Omental fat pad (tissue), 4 donors: ENCODE measurements at places on chromosomes 11 and 22.

DNA sequence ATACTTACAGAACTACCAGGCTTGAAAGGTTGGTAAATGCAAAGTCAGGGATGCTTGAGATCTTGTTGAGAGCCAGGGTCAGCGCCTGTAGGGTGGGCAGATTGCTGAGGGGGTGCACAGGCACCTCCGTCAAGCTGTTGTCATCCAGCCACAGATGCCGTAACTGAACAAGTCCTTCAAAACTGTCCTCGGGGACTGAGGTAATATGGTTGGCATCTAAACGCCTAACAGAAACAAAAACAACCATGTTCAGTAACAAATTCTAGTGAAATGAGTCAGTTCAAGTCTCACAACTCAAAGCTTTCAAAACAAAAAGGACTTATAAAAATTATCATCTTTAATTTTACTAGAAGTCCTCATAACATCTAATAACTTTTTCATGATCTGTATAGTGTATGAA lies 22.2 kb upstream of the CCDC34 start:
- no peak for DNase-seq

GRCh38 chr11:133515107-133515506 lies 17.2 kb downstream of the OPCML start:
- no peak for DNase-seq

GRCh38 chr11:100778166-100778785 lies 91.2 kb downstream of the ARHGAP42 start:
- no peak for DNase-seq

GRCh38 chr11:120011836-120012235 lies 126.1 kb downstream of the TRIM29 start:
- no peak for DNase-seq

GRCh38 chr11:10993186-10993585 lies 135.3 kb upstream of the ZBED5 start:
- DNase-seq = no peak

DNA sequence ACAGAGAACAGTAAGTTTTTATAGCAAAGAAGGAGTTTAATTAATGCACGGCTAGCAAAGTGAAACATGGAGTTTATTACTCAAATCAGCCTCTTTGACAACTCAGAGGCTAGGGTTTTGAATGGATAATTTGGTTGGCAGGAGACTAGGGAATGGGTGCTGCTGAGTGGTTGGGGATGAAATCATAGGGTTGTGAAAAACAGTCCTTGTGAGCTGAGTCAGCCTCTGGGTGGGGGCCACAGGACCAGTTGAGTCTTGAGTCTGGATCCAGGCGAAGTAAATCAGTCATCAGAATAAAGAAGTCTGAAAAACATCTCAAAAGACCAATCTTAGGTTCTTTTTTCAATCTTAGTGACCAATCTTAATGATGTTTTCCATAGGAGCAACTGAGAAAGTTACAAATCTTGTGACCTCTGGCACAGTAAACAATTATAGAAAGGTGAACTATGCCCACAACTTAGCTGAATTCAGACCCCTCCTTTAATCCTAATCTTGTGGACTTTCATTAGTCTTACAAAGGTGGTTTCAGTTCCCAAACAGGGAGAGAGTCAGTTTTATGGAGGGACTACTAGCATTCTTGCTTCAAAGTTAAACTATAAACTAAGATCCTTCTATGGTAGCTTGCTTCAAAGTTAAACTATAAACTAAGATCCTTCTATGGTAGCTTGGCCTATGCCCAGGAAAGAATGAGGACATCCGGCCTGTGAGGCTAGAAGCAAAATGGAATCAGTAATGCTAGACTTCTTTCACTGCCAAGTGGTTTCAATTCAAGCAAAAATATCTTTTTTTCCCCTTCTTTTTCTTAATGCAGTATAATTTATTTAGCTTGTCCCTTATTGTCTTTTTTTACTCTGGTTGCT lies 84.5 kb downstream of the AASDHPPT start:
- DNase-seq = no peak

- no peak for DNase-seq
These were observed 43.4 kb downstream of the GUCY1A2 start for GRCh38 chr11:106974831-106975230.

DNA sequence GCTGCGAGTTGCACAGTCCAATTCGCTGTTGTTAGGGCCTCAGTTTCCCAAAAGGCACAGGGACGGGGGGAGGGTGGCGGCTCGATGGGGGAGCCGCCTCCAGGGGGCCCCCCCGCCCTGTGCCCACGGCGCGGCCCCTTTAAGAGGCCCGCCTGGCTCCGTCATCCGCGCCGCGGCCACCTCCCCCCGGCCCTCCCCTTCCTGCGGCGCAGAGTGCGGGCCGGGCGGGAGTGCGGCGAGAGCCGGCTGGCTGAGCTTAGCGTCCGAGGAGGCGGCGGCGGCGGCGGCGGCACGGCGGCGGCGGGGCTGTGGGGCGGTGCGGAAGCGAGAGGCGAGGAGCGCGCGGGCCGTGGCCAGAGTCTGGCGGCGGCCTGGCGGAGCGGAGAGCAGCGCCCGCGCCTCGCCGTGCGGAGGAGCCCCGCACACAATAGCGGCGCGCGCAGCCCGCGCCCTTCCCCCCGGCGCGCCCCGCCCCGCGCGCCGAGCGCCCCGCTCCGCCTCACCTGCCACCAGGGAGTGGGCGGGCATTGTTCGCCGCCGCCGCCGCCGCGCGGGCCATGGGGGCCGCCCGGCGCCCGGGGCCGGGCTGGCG lies at the start of gene BCR:
Gene BCR (plus strand): TSS at position 209 of the 592 bp plus-strand sequence. CDS start 452 bp downstream, outside the sequence.
- DNase-seq = no peak

DNA sequence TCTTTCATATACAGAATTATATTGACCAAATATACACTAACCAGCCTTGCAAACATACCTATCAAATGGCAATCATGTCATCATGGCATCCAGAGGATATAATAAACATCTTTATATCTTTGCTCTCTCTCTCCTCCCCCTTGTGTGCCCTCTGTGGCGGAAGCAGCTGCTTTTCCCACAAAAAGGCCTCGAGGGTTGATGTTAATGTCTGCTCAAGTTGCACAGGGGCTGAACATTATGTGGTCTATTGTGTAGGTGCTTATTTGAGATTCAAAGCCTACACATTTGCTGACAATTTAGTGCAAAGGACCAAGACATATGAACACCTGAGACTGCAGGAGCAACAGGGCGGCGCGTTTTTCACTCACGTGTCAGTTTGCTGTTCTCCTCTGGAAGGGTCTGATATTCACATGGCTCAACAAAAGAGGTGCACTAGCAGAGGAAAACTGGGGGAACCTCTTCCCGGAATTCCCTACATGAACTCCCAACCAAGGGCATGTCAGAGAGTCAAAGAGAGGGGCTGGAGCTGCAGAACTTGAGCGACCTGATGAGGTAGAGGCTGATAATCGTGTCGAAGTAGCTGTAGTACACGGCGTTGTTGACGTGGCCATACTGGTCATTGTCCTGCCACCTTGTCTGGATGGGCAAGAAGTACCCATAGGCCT lies 138.8 kb downstream of the RCN1 start:
- DNase-seq = no peak
